ENCODE measurements at places on chromosomes 13 and 19.

DNA sequence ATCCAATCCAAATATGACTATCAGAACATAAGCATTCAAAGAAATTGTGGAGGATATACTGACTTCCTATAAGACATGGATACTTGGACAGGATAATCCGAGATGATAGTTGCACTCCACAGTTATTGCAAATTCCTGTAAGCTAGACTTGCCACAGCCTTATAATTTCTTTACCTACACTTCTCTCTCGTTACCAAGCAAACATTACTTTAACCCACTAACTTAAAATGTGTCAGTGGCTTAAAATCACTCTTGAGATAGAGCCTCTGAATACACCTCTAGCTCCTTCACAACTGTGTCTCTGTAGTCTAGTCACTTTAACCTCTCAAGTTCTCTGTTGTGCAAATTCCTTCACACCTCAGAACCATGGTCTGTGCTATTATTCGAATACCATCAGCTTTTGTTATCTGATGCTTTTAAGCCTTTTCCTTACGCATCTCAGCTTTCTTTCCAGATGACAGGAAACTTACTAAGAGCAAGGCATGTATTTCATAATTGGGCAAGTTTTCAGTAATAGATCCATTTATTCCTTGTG is 474.9 kb upstream of the MIR17HG start:
- DNase-seq: no peak

DNA sequence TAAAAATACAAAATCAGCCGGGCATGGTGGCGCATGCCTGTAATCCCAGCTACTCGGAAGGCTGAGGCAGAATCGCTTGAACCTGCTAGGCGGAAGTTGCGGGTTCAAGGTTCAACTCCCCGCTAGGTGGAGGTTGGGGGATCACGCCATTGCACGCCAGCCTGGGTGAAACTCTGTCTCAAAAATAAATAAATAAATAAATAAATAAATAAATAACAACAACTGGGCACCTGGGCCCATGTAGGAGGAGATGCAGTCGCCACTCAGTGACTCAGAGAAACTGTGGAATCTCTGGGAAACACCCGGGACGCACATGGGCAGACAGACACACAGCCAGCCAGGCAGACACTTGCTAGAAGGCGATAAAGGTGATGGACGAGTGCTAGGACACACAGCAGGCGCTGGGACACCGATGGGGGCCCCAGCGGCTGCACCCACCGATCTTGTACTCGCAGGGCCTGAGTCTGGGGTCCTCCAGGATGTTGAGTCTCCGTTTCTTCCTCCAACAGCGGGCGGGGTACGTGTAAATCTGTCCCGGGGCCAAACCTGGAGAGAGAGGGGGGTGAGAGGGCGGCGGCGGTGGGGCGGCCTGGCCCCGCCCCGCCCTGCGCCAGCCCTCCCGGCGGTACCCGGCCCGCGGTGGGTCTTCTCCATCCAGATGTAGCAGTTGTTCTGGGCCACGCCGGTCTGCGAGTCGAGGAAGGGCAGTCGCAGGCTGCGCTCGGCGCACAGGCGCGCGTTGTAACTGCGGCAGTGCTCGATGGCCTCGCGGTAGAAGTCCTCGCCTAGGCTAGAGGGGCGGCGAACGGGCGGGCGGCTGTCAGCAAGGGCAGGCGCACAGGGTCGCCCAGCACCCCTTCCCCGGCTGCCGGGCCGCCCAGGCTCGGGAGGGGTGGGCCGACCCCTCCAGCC is 1.8 kb downstream of the DPF1 start:
- DNase-seq: no peak

DNA sequence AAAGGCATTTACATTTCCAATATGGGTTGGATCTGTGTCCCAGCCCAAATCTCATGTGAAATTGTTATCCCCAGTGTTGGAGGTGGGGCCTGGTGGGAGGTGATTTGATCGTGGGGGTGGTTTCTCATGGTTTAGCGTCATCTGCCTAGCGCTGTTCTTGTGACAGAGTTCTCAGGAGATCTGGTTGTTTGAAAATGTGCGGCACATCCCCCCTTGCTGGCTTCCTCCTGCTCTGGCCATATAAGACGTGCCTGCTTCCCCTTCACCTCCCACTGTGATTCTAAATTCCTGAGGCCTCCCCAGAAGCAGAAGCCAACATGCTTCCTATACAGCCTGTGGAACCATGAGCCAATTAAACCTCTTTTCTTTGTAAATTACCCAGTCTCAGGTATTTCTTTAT is 126.2 kb upstream of the FNDC3A start:
- DNase-seq: no peak

DNA sequence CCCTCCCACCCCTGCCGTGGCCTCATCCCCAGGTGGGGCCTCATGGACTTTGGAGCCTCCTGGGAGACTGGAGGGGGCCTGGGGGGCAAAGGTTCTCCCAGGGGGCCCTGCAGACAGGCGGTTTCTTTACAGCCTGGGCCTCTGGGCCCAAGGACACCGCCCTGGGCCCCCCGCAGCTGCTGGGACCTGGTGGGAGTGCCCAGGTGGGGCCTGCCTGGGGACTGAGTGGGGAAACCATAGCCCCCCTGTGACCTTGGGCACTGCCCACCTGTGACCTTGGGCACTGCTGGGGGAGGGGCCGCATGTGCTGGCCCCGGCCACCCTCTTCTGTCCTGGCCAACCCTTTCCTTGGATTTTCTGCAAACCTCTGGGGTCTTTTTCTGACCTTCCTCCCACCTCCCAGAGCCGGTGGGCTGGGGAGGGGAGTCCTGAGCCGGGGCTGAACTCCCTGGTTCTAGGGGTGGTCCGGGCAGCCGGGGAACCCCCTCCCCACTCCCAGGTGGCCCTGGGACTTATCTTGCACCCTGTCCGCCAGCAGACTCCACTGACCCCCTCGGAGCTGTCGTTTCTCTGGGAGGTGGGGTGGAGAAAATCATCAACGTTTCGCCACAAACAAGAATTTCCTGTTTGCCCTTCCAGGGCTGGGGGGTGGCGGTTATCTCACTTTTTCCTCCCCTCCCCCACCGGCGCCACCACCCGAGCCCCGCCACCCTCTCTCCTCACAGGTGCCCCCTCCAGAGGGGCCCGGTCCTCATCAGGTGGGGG is 27.0 kb downstream of the ARID3A start:
- DNase-seq: no peak

DNA sequence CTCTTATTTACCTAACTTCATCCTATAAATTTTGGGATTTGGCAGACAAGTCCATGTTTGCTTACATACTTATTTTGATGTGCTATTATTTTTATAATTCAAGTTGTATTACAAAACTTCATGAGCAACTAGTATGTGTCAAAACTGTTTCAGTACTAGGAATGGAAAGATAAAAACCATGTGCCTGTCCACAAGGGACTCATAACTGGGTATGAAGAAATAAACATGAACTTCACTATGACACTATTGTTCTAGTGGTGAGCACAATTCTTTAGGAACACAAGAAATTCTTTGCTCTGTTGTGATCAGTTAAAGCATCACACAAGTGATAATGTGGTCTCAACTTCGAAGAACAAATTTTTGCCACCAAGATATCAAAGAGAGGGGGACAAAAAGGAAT is 97.5 kb upstream of the FBXL3 start:
- DNase-seq: no peak

GRCh38 chr13:77002590-77003190 is 10.8 kb downstream of the CLN5 start:
- peak; percentile 49 for DNase-seq

- DNase-seq: no peak
Observed at GRCh38 chr13:35524171-35524570, 47.7 kb upstream of the MAB21L1 start.

GRCh38 chr13:86445206-86445605 is 646.0 kb upstream of the SLITRK6 start:
- DNase-seq: no peak

DNA sequence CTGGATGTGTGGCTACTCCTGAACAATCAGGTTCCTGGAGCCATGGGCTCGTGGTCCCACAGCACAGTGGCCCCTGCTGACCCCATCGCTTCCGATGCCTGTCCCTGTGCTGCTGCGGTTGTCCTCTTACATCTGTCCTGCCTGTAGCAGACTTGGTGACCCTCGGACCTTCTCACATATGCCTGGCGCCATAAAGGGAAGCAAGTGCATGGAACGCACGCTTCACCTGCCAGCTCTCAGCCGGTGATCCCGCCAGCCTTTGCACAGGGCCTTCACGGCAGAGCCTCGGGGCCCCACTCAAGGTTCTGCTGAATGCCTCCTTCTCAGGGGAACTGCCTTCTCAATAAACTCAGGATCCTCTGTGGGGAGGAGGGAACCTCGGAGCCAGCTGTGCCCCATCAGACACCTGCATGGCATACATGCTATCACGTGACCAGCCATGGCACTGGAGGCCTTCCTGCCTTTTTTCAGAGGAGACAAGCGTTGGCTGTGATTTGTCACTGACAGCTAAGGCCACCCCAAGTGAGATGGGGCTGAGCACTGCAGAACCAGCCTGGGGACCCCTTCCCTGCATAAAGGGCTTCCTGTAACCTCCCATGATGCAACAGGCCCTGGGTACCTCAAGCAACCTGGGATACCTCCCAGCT is 24.3 kb downstream of the PEPD start:
- DNase-seq: no peak
